Activated effector memory CD4-positive, alpha-beta T cell treated with Interleukin-2 at 50 U/mL for 16 hours (primary cell): ENCODE measurements at places on chromosomes 3 and 15.
A peak's percentile ranks its signal among the peaks of the same experiment; 100 is the strongest.

DNA sequence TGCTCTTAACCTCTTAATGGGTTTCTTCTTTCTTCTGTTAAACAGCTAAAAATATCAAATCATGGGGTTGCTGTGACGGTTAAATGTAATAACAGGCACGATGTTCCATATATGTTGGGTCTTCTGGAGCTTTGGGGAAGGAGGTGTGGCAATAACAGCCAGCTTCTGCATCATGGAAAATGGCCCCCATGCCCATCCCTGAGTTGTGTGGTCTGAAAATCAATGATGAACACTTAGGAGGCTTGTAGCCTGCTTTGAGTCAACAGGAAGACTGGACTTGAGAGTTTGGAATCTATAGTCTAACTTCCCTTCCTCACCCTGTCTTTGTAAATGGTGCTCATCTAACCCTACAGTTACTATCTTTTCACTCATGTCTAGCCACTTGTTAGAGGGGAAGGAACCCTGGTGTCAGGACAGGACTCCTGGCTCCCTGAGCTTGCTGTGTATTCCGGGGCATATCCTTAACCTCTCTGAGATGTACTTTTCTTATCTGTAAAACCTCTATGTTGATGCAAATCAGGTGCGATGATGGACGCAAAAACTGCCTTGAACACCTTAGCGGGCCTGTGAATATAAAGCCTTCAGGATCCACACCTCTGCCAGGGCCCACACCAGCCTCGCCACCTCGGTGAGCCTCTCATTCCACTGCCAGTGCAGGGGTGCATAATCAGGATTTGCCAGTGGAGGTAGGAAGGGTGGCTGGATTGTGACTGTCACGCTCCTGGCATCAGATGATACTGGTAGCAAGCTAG, 27.5 kb downstream of the SMAD3 start:
- DNase-seq: no peak

- no peak for DNase-seq
Observed at GRCh38 chr3:57038466-57039164, 21.8 kb upstream of the SPATA12 start.

- no peak for DNase-seq
Observed at GRCh38 chr3:112132088-112132487, 960 bp downstream of the GCSAM start.

DNA sequence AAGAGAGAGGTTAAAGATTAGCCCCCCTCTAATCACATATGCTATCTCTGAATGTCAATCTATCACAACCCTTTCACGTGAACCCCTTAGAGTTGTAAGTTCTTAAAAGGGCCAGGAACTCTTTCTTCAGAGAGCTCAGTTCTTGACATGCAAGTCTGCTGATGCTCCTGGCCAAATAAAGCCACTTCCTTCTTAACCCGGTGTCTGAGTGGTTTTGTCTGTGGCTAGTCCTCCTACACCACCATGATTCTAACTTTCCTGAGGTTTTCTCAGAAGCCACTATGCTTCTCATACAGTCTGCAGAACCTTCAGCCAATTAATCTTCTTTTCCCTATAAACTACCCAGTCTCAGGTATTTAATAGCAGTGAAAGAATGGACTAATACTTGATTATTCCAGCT, 231.1 kb upstream of the CNTN6 start:
- DNase-seq: no peak

GRCh38 chr15:33126559-33127290, 67.8 kb downstream of the FMN1 start:
- DNase-seq: peak; percentile 56

- DNase-seq: peak; percentile 81
Observed at GRCh38 chr15:101008158-101009139, 89.3 kb downstream of the LRRK1 start.

DNA sequence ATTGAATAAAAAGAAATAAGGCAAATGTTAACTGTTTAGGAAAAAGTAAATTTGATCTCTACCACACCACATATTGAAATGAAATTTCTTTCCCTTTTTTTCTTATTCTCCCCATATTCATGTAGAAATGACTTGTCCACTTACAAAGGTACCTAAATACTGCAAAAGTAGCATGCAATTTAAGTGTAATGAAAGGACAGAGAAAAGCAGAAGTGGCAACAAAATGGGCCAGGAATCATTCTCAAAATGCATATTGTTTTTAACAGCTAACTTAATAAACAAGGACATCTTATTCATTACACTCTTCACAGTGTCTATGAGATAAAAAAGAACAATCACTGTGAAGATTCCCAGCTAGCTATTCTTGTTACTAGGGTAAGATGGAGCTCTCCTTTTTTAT, 40.6 kb upstream of the FGF7 start:
- DNase-seq: no peak

DNA sequence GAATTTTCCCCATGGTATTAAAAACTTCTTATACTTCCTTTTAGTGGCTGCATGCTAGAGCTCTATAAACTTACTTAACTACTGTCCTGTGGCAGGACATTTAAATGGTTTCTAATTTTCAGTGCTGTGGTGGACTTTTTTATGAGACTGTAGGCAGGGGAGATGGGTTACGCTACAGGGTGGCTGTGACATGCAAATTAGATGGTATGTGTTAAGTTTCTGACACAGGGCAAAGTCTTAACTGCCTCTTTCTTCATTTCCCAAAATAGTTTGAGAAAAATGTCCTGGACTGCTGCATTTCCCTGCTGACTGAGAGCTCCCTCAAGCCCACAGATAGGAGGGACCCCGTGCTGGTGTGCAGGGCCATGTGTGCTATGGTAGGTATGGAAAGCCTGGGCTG, 22.0 kb downstream of the TGM4 start:
- DNase-seq: no peak

GRCh38 chr3:172646439-172647015, 64.3 kb downstream of the NCEH1 start:
- no peak for DNase-seq

DNA sequence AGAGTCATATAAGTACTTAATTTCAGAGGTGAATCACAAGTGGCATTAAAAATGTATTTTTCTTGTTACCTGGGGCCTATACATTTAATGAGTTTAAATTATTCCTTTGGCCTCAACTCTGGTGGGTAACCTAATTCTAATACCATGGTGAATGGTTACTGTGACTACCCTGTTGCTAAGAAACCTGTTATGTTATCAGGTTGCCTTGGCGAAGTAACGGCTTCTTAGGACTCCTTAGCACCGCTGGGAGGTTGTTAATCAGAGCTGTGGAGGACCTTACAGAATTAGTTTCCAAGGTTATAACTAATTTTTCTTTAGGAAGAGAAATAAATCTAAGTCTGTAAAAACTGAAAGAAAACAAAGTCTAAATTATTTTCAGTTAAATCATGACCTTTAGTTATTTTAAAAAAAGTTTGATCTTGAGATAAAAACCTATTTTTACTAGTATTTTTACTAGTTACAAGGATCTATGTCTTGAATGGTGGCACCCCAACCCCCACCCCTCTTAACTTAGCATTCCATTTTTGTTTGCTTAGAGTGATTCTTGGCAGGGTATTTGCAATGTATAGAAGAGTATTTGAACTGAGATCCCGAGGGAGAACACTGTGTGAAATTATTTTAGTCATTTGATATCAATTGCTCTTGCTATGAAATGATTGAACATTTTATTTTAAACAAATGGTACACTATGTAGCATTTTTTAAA, 155.5 kb downstream of the FNDC3B start:
- no peak for DNase-seq

DNA sequence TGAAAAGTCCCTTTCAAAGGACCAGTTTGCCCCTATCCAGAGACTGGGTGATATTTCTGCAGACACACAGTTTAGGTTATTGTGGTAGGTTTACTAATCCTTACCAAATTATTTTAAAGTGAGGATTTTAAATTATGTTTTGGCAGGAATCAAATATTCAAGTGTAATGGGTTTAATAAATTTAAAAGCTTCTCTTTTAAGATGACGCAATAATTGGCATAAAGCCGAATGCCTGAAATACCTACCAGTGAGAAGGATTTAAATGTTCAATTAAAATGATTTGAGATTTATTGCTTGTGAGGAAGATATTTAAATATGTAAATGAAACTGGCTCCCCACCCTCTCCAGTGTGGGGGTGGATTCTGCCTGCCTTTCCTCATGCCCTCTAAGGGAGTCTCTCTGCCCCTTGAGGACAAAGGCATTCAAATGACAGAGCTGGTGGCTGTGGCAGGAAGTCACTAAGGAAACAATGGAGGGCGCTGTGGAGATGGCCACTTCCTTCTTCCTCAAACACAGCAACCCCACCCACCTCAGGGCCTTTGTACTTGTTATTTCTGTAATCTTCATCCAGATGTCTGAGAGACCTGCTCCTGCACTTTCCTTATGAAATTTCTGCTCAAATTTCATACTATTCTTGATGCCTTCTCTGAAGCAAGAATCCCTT, 131.7 kb downstream of the TNIK start:
- peak; percentile 43 for DNase-seq

DNA sequence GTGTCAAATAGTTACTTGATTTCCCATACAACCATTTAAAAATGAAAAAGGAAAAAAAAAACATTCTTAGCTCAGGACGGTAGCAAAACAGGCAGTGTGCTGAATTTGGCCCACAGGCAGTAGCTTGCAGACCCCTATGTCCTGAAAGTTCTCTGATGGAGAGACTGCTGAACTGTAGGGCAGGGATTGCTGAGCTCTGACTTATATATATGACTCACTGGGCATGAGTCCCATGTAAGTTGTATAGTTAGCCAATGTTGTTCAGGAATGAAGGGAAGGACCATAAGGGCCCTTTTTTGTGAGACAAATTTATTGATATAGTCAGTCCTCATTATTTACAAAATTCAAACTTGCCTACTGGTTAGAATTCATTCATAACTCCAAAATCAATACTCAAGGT, 36.9 kb upstream of the FRMD4B start:
- no peak for DNase-seq

GRCh38 chr3:176968631-176969030, 228.7 kb downstream of the TBL1XR1 start:
- no peak for DNase-seq

- no peak for DNase-seq
Observed at GRCh38 chr3:118808723-118809122, 225.9 kb downstream of the IGSF11 start.

- DNase-seq: no peak
Observed at GRCh38 chr15:40340038-40340739, 550 bp downstream of the CCDC9B start.

DNA sequence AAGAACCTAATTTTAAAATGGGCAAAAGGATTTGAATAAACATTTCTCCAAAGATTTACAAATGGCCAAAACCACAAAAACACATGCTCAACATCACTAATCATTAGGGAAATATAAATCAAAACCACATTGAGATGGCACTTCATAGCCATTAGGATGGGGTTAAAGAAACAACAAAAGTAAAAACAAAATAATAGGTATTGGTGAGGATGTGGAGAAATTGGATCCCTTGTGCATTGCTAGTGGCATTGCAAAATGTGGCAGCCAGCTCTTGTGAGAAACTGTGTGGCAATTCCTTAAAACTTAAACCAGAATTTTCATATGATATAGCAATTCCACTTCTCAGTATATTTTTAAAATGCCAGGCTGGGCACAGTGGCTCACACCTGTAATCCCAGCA, 126.5 kb downstream of the STT3B start:
- DNase-seq: no peak

- DNase-seq: no peak
Observed at GRCh38 chr3:153319705-153320554, 157.9 kb downstream of the RAP2B start.

DNA sequence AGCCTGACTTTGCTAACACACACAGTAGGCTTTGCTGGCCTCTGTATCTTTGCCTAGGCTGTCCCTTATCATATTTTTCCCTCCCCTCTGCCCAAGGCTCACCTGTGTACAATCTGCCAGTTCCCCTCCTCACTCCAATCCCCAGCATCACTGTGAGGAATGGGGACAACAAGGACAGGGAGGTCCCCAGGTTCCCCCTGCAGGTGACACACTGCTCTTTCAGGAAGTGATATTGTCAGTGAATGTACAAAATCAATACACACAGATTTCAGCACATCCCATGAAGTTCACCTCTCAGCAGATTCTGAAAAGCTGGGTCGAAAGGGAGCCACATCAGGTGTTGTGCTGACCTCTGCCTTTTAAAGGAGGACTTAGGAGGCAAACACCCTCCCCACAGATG, 177.5 kb downstream of the RAB11A start:
- no peak for DNase-seq

DNA sequence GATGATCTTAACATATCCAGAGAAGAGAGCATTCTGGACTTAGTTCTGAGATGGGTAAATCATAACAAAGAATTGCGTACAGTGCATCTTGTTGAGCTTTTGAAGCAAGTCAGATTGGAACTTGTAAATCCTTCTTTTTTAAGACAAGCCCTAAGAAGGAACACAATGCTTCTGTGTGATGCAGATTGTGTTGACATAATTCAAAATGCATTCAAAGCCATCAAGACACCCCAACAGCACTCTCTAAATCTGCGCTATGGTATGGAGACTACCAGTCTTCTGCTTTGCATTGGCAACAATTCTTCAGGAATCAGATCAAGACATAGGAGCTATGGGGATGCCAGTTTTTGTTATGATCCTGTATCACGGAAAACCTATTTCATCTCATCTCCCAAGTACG, 8.6 kb downstream of the KBTBD12 start:
- DNase-seq: no peak
